ENCODE measurements at places on chromosomes 3 and 15. TPM values are rescaled to one million over a fixed set of nuclear protein-coding genes. Genes with fewer than 3 reads are reported as not detected.

APBA2 gene
- total RNA-seq: 2.3 TPM

PLXND1 gene
- 6.2 TPM for total RNA-seq

LIPH gene
- 0.65 TPM for total RNA-seq

ZNF385D gene
- total RNA-seq: not detected

HIGD2B gene
- 0.22 TPM for total RNA-seq

CAND2 gene
- 0.85 TPM for total RNA-seq

CACNA2D2 gene
- 0.50 TPM for total RNA-seq

CHRM5 gene
- total RNA-seq: not detected

TMC3 gene
- total RNA-seq: not detected

LRRC15 gene
- total RNA-seq: not detected

FBXW12 gene
- not detected for total RNA-seq

TIMP4 gene
- total RNA-seq: not detected

- ATAC-seq: no peak
These were observed 76.9 kb downstream of the SAMMSON start for GRCh38 chr3:70076396-70076795.

GRCh38 chr3:155385896-155386625, 92.6 kb upstream of the STRIT1 start:
- no peak for ATAC-seq

DNA sequence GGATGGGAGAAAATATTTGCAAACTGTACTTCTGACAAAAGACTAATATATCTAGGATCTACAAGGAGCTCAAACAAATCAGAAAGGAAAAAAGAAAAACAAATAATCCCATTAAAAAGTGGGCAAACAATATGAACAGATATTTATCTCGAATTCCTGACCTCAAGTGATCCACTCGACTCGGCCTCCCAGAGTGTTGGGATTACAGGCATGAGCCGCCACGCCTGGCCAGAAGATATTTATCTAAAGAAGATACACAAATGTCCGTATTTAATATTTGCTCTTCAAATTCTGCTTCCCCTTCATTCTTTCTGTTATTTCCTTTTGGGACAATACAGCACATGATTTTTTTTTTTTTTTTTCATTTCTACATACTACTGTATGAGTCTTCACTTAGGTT, 151.7 kb upstream of the GRM7 start:
- no peak for ATAC-seq

GRCh38 chr3:56858331-56858730, 56.6 kb upstream of the ARHGEF3 start:
- no peak for ATAC-seq

DNA sequence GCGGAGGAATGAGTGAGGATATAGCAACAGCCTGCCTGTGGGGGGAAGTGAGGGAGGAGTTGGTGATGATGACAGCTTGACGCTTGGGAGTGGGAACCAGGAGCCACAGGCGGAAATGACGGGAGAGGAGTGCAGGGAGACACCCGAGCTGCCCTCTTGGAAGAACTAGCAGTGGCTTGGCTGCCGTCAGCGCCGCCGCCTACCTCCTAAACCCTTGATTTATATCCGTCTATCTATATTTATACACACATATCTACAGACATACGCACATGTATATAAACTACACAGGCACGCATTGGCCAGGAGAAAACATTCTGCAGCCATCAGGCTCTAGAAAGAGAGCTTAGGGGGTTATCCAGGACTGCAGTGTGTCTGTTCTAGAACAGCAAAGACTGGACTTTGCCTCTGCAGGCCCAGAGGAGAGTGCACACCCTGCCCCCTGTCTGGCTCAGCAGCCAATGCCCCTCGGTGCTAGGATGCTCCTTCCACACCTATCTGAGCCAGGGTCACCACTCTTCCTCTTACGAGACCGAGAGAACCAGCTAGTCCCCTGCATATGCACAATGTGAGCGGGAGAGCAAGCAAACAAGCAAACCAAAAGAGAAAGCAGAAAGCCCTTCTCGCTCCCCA, 45.3 kb upstream of the MAGEF1 start:
- no peak for ATAC-seq

- ATAC-seq: no peak
These were observed 40.0 kb upstream of the FAM3D start for GRCh38 chr3:58706395-58707167.

GRCh38 chr3:183099838-183100204, 525 bp upstream of the MCCC1 start:
- ATAC-seq: no peak

DNA sequence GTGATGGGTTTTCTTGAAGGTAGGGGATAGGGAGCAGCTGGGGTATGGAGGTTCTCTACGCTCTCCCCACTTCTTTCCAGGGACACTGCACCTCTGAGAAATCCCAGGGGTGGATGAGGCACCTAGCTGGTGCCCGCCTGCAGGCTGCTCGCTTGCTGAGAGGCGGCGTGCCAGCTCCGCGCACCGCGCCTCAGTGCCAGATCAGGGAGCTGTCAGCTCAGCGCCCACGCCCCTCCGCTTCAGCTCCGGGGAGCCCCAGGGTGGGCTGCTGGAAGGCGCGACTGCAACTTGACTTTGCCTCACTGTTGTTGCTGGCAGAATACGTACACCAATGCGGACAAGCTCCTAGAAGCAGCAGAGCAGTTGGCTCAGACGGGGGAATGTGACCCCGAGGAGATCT, 345.7 kb upstream of the UMPS start:
- ATAC-seq: no peak

- no peak for ATAC-seq
These were observed 86.6 kb downstream of the FNDC3B start for GRCh38 chr3:172125963-172126457.

DNA sequence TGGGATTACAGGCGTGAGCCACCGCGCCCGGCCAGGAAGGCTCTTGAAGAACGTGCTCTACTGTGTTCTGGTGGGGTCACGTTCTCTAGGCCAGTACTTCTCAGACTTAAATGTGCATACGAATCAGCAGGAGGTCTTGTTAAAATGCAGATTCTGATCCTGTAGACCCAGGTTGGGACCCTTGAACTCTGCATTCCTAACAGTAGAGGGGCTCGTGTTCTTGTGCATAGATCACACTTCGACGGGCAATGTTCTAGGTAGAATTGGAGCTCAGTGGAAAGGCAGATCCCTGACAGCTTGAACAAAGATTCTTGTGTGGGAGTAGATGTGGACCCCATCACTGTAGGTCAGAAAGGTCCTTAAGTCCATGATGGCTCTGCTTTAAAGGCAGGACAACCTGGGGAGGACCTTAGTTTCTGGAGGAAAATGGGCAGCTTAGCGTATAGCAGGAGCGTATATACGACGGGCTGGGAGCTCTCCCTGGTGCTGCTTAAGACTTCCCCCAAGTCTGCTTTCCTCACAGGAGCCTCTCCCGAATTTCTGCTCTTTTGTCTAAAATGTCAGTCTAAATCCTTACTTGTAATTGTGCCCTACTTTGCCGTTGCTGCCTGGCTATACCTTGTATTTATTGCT, 16.9 kb upstream of the FAM81A start:
- ATAC-seq: no peak

- no peak for ATAC-seq
These were observed 908.9 kb downstream of the ROBO1 start for GRCh38 chr3:78858910-78859309.

- no peak for ATAC-seq
These were observed 16.9 kb downstream of the FAM43A start for GRCh38 chr3:194702545-194702944.

GRCh38 chr15:74773329-74773728, 8.6 kb upstream of the CSK start:
- ATAC-seq: no peak

- ATAC-seq: no peak
These were observed 85.7 kb upstream of the XCR1 start for GRCh38 chr3:46112984-46113383.

- ATAC-seq: no peak
These were observed 37.2 kb upstream of the CPB1 start for GRCh38 chr3:148790370-148790769.

- ATAC-seq: no peak
These were observed 154.4 kb upstream of the HES1 start for GRCh38 chr3:193981504-193981903.

DNA sequence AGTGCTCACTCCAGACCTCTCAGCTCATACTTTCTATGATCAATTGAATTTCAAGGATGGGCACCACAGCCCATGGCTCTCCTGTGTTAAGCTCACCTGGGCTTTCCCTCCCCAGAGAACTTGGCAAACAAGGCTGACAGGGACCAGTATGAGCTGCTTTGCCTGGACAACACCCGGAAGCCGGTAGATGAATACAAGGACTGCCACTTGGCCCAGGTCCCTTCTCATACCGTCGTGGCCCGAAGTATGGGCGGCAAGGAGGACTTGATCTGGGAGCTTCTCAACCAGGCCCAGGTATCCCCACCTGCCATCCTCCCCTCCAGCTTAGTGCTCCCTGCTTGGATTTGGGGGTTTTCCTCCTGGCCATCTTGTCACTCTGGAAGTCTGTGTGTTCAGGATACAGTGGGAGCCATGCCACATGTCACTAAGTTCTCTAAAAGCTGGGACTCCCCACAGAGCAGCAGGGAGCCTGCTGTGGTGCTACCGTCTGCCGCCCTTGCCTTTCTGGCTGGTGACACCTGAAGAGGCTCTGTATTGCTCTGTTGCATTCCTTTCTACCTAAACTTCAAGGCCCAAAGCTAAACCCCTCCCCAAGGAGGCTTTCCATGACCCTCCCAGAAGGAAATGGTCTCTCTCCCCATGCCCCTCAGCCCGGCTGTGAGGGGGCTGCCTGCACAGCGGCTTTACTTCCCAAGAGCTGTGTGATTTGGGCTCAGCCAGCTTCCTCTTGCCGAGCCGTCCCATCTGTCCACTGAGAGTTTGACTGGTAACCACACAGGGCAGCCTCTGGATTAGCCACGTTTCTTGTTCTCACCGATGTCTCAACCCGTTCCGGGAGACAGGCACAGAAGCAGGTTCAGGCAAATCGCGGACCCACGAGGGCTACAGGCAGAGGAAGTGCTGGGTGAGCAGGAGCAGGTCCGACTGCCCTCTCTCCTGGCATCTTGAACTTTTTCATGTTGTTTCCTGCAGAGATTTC, 10.8 kb downstream of the TF start:
- ATAC-seq: no peak

- ATAC-seq: no peak
These were observed 37.4 kb downstream of the ST6GAL1 start for GRCh38 chr3:186967686-186968085.

- no peak for ATAC-seq
These were observed 47.4 kb downstream of the ZNF717 start for GRCh38 chr3:75737831-75738493.

DNA sequence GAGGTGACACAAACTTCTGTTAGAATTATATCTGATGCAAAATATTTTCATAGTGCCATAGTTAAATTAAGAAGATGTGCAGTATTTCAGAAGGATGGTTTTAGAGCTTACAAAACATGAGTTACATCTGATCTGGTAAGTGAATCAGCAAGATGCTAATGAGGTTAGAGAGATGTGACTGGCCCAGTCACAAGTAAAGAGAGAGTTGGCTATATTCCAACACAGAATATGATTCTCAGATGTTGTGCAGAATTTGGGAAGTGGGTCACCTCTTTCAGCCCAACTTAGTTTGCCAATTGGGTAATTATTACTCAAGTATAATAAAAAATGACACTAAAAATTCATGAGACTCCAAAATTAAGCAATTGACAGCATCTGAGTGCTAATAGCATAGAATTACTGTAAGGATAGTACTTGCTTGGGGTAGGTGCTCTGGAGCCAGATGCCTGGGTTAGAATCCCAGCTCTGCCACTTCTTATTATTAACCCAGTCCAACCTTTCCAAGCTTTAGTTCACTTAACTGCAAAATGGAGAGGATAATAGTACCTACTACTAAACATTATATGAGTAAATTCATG, 30.8 kb downstream of the P2RY1 start:
- ATAC-seq: no peak

DNA sequence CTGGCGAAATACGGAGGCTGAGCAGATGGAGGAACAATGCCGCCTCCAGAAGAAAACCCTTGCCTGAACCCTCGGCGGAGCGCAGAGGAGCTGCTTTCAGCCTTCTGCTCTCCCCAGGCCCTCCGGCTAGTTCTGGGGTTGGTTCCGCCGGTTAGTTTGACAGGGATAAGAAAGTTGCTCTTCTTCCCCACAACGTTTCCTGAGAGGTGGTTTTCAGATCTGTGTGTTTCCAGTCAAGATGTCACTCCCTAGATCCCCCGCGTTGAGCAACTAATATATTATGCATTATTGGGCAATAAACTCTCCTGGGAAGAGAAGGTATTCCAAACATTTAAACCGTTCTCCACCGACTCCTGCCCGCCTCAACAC, 551 bp downstream of the NLGN1 start:
- no peak for ATAC-seq

GRCh38 chr15:48855501-48856440, 22.2 kb upstream of the EID1 start:
- ATAC-seq: no peak

All from activated T-helper 17 cell treated with anti-CD3 and anti-CD28 coated beads, Interleukin-2, amount 50 U/mL, for 72 hours (primary cell).